ENCODE measurements at places on chromosomes 6 and 20.

DNA sequence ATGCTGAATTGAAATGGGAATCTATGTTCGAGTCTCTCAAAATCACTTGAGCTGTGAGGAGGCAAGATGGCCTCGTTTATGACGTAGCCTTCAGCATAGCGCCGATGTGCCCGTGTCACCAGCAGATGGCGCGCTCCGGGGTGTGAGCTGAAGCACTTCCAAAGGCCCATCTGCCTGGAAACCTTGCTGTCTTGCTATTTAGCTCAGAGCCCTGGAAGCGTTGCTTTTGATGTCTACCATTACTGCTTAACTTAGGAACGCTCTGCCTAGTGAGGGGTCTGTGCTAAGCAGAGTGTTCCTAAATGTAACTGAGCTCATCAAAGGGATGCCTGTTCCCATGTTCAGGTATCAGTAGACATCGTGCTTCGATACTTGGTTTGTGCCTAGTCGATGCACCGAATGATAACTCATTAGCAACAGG is 67.7 kb downstream of the SYCP2L start:
- peak; percentile 78 for DNase-seq

DNA sequence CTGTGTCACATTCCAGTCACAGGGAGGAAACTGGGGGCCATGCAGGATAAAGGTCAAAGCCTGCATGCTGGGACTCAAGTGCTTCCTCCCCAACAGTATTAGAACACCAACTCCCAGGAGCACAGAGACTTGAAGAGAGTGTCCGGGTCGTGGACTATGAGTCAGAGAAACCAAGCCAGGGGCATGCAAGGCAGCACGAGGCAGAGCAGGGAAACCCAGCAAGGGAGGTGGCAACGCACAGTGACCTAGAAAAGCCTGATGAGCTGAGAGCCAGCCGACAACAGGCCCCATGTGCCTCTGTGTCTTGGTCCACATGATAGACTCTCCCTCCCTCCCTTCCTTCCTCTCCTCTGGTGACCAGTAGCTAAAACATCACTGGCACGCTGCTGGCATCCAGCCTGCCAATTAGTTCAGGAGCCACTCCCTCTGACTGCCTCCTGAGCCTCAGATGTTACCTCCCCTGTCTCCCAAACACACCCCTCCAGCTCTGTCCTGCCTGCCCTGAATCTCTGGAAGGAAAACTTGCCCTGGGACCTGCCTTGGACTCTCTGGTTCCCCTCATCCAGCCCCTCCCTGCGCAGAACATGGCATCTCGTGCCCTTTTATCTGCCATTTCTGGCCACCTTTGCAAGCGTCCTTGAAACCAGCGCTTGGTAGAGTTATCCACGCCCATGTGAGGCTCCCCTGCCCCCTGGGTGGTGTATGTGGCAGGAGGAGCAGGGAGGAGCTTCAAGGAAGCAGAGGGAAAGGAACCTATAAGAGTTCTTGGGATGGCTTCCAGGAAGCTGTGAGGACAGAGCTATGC is 16.2 kb upstream of the RNF39 start:
- peak; percentile 91 for DNase-seq

GRCh38 chr20:17807651-17808050 is 107.9 kb downstream of the BANF2 start:
- peak; percentile 18 for DNase-seq

GRCh38 chr20:37385176-37385575 is 39.2 kb downstream of the SRC start:
- DNase-seq, result no peak

GRCh38 chr6:170296746-170297575 is 6.1 kb upstream of the DLL1 start:
- no peak for DNase-seq

DNA sequence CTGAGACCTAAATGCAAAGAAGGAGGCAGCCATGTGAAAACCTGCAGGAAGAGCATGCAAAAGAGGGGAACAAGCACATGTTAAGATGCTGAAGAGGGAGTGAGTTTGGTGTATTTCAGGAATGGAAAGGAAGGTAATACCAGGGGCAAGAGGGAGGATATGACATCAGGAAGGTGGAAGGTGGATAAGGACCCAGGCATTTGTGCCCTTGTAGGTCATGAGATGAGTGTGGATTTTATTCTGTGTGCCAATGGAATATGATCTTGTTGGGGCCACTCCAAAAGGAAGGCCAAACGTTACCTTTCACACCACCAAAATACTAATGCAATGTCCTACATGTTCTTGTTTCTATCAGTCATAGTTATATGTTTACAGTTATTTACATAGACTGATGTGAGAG is 17.2 kb upstream of the DOK5 start:
- no peak for DNase-seq

DNA sequence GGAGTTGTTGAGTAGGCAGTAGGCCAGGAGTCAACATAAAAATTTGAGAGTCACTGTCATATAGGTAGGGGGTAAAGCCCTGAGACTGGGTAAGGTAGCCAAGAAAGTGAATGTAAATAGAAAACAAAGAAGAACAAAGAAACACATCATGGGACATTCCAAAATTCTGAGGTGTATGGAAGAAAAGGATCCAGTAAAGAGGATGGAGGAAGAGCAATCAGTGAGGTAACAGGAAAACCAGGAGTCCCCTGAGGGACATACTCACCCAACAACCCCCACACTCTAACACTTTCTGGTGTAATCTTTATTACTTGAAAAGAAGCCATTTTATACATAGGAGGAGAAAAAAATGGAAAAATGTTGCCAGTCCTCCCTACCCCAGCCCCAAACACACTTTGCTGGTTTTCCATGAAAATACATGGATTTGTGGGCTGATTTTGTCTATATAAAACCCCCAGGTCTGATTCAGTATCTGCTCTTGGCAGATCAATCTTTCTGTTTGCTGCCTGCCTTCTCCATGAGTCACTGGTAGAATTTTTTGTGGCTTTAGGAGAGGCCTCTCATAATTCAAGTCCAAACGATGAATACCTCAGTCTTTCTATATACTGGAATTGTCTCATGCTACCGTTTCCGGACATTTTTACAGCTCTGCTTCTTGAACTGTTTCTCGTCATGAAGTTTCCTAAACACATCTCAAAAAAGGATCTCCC is 271.4 kb upstream of the MAN1A1 start:
- DNase-seq, result peak; percentile 85

DNA sequence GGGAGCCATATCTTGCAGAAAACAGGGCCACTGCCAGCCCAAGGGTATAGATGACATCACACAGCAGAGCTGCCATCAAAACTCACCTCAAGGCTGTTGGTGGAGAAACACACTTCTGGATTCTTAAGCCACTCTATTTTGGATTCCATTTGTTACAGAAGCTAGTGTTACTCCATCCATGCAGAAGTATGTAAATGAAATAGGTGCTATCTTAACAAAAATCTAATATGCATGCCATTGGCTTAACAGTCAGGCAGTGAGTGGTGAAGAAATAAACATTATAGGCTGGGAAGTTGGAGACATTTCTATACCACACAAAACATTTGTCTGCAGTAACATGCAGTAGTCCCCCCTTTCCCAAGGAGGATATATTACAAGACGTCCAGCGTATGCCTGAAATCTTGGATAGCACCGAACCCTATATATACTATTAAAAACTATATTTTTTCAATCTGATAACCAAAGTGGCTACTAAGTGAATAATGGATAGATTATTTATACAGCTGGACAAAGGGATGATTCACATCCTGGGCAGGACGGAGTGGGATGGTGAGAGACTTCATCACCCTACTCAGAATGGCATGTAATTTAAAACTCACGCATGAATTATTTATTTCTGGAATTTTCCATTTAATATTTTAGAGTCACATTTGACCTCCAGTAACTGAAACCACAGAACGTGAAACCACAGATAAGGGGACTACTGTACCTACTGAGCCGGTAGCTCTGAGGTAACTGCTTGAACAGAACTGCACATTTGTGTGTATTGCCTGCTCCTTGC is 160.0 kb upstream of the PLN start:
- peak; percentile 89 for DNase-seq

DNA sequence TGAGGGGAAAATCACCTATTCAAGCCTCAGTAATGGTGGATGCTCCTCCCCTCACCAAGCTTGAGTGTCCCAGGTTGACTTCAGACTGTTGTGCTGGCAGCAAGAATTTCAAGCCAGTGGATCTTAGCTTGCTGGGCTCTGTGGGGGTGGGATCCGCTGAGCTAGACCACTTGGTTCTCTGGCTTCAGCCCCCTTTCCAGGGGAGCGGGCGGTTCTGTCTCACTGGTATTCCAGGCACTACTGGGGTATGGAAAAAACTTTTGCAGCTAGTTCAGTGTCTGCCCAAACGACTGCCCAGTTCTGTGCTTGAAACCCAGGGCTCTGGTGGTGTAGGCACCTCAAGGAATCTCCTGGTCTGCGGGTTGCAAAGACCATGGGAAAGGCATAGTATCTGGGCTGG is 42.9 kb upstream of the UFL1 start:
- DNase-seq, result no peak

GRCh38 chr20:53643031-53643832 is 49.6 kb upstream of the ZNF217 start:
- peak; percentile 87 for DNase-seq

DNA sequence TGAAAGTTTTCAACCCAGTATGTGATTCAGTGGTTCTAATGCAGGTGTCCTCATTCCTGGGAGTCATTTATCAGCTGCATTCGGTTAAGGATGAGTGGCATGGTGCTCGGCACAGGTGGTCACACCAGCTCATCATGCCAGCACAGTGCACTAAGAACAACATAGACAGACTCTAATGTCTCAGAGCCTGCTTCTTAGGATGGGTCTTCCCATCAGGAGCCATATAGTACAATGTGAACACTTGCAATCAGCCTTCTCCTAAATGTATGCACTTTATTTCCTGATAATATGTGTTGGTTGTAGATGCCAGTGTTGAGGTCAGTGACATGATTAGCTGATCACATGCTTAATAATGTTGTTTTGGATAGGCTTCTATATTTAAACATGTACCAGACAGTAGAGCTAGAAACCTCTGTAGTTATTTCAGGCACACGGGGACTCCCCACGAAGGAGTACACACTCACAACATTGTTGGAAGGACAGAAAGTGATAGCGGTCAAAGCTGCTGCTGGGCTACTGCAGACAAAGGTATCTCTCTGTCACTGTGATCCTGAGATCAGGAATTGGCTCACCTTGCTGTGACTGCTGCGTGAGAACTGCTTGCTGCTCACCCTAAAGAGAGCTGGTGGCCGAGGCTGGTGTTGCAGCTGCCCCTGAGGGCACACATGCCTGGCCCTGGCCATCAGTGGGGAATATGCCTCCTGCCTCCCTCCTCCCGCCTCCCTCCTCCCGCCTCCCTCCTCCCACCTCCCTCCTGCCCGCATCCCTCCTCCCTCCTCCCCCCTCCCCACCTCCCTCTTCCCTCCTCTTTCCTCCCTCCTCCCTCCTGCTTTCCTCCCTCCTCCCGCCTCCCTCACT is 195.4 kb downstream of the SMOC2 start:
- no peak for DNase-seq

DNA sequence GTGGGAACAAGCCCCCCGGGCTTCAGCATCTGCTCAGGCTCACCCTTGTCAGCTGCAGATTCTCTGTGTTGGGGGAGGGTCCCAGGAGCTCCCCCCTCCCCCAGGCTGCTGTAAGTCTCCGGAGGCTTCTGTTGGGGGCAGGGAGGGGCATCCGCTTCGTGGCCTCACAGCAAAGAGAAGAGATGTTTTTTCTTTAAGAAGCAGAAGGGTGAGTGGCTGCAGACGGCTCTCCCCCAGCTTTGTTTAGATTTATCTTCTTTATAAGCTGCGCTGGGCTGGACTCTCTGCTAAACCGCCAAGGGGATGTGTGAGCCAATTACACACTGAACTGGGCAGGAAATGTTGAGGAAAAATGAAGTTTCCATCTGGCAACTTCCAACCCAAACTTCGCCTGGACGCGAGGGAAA is 48.7 kb upstream of the GATA5 start:
- DNase-seq, result no peak

GRCh38 chr6:43749461-43749860 is 20.6 kb upstream of the VEGFA start:
- DNase-seq, result no peak

- peak; percentile 51 for DNase-seq
These were observed 4.4 kb downstream of the ZKSCAN3 start for GRCh38 chr6:28353981-28354676.

DNA sequence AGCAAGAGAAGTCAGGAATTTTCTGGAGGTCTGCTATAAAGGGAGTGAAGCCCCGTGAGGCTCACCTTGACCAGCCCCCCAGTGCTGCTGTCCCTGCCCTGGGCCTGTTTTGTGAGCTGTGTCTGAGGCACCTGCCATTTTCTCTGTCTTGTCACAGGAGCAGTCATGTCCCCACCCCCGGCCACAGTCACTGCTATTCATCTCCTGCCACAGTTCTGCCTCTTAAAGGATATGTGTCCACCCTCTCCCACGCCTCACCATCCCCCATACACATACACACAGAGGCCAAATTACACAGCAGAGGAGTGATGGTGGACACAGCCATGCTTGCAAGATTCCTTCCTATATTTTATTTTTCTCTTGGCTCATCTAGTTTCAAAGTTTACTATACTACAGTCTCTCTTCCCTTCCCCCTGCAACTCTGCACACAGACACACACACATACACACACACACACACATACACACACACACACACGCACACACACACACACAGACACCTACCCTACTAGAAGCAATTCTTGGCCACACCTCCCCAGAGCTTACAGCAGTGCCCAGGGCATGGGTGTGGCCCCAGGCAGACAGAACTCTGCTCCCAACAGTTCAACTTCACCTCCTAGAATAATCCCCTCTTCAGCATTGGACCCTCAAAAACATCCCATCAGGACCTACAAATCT is 68.7 kb upstream of the TAB2 start:
- DNase-seq, result no peak

DNA sequence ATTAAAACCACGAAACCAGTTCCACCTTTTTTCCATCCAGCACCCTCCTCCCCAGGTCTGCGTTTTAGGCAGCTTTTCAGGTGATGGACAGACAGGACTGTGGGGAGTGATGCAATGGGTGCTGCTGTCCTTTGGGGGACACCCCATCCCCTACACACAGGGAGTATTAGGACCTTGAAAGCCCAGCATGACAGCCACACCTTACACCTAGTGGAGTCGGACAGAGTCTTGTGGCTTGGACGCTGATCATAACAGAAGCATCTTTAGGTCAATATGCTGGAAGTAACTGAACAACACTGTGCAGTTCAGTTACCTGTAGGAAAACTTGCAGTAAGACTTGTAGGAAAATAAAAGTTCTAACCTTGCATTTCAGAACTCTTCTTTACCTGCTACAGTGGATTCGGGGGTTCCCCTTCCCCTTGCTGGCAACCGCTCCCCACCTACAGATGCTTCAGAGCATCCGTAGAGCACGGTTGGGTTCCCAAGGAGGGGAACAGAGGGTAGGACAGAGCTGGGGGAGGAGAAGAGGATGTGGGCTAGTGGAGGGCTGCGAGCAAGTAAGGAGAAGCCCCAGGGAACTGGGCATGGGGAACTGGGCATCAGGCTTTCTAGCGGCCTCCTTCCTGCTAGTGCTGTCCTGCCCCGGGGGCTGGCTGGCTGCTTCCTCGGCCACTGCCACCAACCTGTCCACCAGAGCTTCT is 31.7 kb downstream of the PLEKHG1 start:
- DNase-seq, result no peak

- DNase-seq, result no peak
These were observed 10.6 kb downstream of the SIRPG start for GRCh38 chr20:1646975-1647431.
